ENCODE measurements at places on chromosomes 2 and 18.

DNA sequence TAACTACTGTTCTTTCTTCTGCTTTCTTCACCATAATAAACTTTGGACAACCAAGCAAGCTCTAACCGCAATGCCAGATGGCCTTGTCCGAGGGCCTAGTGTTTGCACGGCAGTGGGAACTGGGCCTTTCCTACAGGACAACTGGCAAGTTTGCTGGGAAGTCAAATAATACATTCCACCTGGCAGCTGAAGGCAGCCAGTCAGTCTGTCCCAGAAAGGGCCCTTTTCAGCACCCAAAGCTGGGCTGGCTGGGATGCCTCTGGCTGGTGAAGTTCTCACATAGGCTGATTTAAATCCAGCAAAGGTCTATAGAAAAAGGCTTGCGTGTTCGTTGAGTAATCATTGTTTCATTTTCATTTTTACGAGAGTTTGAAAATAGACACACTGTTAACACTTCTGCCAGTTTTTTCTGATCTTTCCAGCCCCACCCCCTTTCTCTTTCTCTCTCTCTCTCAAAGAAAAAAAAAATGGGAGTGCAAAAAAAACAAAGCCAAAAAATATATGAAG is 110.0 kb upstream of the EPAS1 start:
- H3K4me1 ChIP-seq, result peaks cover 5% of the 10 kb centered on the region
- peak overlapping the region; percentile 31 for H3K4me3 ChIP-seq
- ATAC-seq, result peak; percentile 66
- peak overlapping the region; percentile 64 for H3K27ac ChIP-seq
- no peaks in the 10 kb centered on the region for H3K27me3 ChIP-seq

DNA sequence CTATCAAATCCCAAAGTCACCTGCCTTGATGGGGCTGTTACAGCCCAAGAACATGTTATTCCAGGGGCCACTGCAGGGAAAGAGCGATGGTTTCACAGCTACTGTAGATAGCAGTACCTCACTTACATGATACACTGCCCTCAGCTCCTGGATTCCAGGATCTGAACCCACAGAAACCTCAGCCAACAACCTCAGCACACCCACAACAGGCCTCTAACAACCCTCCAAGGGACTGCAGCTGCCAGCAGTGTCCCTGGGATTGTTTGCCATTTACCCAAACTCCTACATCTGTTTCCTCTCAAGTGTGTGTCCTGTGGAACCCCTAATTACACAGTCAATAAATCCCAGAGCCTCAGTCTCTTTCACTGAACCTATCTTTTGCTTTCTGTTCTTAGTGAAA is 28.2 kb downstream of the OSBPL1A start:
- H3K27ac ChIP-seq, result no peak overlapping the region
- H3K4me3 ChIP-seq, result no peak overlapping the region
- ATAC-seq, result no peak
- H3K27me3 ChIP-seq, result no peaks in the 10 kb centered on the region
- no peaks in the 10 kb centered on the region for H3K36me3 ChIP-seq

DNA sequence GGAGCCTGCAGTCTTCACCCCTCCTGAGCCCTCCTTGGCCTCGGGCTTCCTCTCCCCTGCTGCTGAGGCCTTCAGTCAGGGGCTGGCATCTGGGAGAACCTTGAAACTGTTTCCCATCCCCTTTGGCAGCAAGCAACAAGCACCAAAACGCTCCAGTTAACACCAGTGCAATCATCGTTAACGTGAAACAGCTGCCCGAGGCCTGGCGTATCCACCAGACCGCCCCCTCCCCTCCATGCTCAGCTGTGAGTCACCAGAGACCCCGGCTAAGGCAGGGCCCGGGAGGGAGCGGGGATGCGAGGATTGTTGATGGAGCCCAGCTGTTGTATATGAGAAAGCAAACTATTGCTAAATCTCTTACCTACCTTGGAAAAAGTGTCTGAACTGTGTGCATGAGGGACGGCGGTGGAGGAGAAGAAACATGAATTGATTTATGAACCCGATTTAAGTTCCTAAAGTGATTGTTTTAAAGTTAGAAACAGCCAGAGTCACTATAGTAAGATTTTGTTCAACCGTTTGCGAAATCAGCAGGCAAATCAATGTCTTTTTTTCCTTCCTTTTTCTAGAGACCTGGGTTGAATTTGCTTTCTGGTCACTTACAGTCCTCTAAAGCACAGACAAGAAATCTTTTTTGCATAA is 5.2 kb downstream of the ZFP36L2 start:
- H3K4me1 ChIP-seq, result peaks cover 5% of the 10 kb centered on the region
- peak; percentile 17 for ATAC-seq
- H3K27ac ChIP-seq, result peak overlapping the region; percentile 96
- no peaks in the 10 kb centered on the region for H3K27me3 ChIP-seq
- H3K4me3 ChIP-seq, result peak overlapping the region; percentile 90

DNA sequence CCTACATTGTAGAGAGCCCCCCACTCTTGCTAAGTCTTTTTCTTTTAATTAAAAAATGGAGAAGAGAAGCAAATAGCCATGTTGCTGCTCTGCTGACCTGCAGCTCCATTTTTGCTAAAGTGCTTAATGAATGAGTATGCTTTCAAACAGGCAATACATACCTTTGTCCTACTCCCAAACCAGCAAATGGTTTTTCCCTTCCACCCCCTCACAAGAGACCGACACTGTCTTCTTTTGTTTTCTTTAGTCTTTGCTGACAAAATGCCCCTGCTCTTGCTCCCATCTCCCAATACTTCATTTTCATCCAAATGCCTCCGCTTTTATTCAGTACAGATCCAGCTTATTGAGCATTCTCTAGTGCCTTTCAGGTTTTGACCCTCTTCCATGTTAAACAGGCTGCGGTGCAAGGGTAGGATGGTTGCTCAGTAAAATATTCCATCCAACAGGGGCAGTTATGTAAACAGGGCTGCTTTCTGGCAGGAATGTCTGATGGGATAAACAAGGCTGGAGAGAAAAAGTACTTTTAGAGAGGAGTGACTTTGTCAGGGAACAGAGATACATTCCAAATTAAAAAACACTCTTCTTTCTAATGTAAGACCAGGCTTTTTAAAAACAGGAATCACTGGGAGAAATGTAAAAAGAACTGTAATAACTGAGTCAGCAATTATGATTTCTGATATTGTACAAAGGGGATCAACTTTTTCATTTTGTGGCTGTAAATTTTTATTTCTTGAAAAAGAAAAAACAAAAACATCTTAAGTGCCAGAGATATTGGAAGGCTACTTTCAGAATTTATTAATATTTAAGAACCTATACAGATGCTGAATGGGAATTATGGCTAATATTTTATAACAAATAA is 136.8 kb downstream of the MEP1B start:
- peaks cover 27% of the 10 kb centered on the region for H3K4me1 ChIP-seq
- peak overlapping the region; percentile 58 for H3K27ac ChIP-seq
- H3K4me3 ChIP-seq, result no peak overlapping the region

DNA sequence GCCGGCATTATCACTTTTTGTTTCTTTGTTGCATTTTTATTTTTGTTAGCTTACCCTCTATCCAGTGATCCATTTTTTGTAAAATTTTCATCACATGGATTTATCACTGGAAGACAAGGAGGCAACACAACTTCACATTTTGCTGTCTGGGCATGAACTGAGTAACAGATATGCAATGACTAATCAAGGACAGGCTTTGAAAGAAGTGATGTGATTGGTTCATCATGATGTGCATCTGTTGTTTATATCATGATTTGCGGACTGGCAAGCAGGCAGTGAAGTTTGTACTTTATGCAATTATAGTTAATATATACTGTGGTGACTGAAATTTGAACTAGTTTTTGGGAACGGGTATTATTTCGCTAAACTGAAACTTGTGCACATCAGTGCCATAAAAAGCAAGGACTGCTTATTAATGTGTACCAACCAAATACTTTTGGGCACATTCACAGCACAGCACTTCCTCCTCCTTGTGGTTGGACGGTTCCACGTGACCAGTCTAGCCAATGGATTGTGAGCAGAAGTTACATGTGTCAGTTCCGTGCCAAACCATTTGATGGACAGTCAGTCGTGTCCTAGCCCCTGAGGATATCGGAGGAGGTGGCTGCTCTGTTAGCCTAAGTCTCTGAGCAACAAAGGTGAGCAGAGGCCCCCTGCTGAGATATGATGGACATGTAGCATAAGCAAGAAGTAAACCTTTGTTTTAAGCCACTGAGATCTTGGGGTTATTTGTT is 201.4 kb upstream of the SIX2 start:
- ATAC-seq, result no peak
- H3K4me1 ChIP-seq, result no peaks in the 10 kb centered on the region
- no peaks in the 10 kb centered on the region for H3K27me3 ChIP-seq
- no peaks in the 10 kb centered on the region for H3K36me3 ChIP-seq

DNA sequence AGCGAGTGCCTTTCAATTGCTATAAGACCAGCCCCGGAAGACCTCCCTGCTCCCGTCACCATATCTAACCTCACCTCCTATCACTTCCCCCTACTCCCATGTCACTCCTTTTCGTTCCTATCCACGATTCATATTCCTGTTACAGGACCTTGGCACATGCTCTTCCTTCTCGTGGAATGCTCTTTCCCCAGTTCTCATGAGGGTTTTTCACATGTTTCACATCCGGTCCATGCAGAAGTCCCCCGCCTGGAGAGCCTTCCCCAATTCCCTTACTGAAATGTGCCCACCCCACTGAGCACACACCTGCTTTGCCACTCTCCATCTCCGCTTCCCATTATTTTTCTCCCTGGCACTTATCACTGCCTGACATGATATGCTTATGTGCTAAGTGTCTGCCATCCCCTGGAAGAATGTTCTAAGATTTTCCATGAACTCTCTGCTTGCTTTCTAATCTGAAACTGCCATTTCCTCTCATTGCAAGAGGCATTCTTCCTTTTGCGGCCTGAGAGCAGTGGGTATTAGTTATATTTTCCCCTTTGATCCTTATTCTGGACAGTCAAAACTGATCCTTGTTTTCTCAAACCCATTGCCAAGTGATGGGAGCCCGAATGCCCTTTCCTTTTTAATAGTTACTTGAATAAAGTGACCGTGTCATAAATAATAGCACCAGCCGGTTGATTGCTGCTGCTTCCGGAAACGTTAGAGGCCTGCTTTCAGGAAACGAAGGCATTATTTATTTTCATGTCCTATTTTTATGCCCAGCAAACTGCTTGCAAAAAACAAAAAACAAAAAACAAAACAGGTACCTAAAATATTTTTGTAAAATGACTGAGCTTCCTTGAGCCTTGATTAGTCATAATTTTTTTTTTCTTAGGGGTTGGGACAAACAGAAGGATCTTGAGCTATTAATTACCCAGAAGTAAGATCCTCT is 127.9 kb downstream of the ZNF532 start:
- no peaks in the 10 kb centered on the region for H3K27me3 ChIP-seq
- ATAC-seq, result no peak
- H3K36me3 ChIP-seq, result no peaks in the 10 kb centered on the region
- H3K27ac ChIP-seq, result peak overlapping the region; percentile 45
- H3K4me1 ChIP-seq, result peaks cover under 1% of the 10 kb centered on the region

DNA sequence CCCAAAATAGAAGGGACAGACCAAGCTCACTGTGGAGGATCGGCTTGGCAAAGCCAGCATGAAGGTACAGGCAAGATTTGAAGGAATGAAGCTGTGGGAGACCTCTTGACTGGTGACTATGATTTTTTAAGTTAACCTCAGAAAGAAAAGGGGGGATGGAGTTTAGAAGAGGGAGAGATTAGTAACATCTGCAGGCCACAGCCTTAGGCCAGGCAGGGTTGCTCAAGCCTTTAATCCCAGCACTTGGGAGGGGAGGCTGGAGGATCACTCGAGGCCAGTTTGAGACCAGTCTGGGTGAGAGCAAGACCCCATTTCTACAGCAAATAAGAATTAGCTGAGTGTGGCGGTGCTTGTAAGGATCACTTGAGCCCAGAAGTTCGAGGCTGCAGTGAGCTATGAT is 46.6 kb downstream of the ZNF532 start:
- H3K27ac ChIP-seq, result peak overlapping the region; percentile 35
- peaks cover 52% of the 10 kb centered on the region for H3K4me1 ChIP-seq
- no peaks in the 10 kb centered on the region for H3K27me3 ChIP-seq

DNA sequence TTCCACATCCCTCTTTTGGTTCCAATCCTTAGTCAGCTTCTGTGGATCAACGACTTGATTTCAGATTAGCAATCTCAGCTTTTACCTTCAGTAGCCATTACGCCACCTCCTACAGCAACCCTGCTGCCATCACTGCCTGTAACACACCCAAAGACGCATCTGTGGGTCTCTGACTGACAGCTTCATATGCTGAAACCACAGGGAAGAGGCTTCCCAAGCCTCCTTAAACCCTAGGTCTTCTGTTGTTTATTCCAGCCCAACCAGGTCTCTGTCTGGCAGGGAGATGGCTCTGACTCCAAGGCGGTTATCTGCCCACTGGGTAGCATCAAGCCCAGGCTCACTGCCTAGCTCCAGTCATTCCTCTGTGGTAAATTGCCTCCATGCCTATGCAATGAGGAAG is 28.6 kb upstream of the TRIB2 start:
- peaks cover 3% of the 10 kb centered on the region for H3K4me1 ChIP-seq
- no peak overlapping the region for H3K4me3 ChIP-seq
- H3K27me3 ChIP-seq, result no peaks in the 10 kb centered on the region
- no peaks in the 10 kb centered on the region for H3K36me3 ChIP-seq
- no peak for ATAC-seq

DNA sequence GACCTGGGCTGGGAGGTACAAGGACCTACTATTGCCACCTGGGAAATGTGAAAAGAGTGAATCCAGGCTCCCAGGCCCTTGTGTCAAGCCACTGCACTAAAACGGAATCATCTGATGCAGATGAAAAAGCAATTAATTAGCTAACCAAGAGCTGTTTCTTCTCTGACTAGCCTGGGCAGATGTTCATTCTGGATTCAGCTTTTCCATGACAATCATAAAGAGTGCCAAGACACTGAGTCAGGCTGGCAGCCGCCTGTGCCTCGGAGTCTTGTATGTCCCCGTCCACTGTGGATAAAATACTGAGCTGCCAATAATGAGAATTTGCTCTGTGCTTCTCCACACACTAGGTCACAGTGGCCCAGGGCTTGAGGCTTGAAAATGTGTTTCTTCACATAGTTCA is 21.7 kb upstream of the LCLAT1 start:
- no peaks in the 10 kb centered on the region for H3K27me3 ChIP-seq
- H3K4me1 ChIP-seq, result peaks cover 12% of the 10 kb centered on the region
- H3K27ac ChIP-seq, result peak overlapping the region; percentile 50
- H3K4me3 ChIP-seq, result no peak overlapping the region

DNA sequence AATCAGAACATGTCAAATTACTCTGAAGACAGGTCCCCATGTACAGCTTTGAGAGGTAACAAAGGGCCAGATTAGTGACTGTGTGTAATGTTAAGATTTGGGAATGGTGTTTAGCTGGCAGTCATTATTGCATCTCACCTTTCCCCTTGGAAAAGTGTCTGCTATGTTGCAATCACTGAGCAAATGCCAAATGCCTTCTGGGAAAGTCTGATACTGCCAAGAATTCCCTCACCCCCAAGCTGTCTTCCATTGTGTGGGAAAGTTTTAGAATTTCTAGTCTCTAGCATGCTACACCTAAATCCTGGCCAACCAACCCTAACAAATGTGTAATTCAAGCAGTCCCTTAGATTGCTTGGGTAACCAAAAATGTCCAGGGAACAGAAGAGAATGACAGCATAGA is 13.6 kb upstream of the PELI1 start:
- H3K27ac ChIP-seq, result no peak overlapping the region
- ATAC-seq, result peak; percentile 43
- H3K4me3 ChIP-seq, result no peak overlapping the region
- H3K4me1 ChIP-seq, result peaks cover 6% of the 10 kb centered on the region
- H3K36me3 ChIP-seq, result no peaks in the 10 kb centered on the region

GRCh38 chr2:120678926-120679325 is 56.7 kb upstream of the GLI2 start:
- H3K27ac ChIP-seq, result no peak overlapping the region
- H3K4me1 ChIP-seq, result no peaks in the 10 kb centered on the region
- H3K4me3 ChIP-seq, result no peak overlapping the region
- H3K36me3 ChIP-seq, result no peaks in the 10 kb centered on the region

GRCh38 chr2:120509991-120510735 is 164.2 kb downstream of the INHBB start:
- peaks cover 13% of the 10 kb centered on the region for H3K27me3 ChIP-seq
- H3K4me1 ChIP-seq, result no peaks in the 10 kb centered on the region
- ATAC-seq, result no peak
- no peak overlapping the region for H3K4me3 ChIP-seq
